Psoas muscle (tissue), 8 donors: ENCODE measurements at places on chromosomes 13 and 19. TPM values are rescaled to one million over a fixed set of nuclear protein-coding genes. Genes with fewer than 3 reads are reported as not detected.

Gene ZNF99
- total RNA-seq: not detected

Gene ZNF507
- 23.4 TPM for total RNA-seq

Gene TNFSF9
- total RNA-seq: 1.2 TPM

Gene ZNF780A
- total RNA-seq: 4.5 TPM

Gene ZNF610
- 0.77 TPM for total RNA-seq

Gene TUBA3C
- not detected for total RNA-seq

Gene EBPL
- total RNA-seq: 7.3 TPM

Gene HCST
- total RNA-seq: 2.3 TPM
